ENCODE measurements at places on chromosomes 6 and 20.

DNA sequence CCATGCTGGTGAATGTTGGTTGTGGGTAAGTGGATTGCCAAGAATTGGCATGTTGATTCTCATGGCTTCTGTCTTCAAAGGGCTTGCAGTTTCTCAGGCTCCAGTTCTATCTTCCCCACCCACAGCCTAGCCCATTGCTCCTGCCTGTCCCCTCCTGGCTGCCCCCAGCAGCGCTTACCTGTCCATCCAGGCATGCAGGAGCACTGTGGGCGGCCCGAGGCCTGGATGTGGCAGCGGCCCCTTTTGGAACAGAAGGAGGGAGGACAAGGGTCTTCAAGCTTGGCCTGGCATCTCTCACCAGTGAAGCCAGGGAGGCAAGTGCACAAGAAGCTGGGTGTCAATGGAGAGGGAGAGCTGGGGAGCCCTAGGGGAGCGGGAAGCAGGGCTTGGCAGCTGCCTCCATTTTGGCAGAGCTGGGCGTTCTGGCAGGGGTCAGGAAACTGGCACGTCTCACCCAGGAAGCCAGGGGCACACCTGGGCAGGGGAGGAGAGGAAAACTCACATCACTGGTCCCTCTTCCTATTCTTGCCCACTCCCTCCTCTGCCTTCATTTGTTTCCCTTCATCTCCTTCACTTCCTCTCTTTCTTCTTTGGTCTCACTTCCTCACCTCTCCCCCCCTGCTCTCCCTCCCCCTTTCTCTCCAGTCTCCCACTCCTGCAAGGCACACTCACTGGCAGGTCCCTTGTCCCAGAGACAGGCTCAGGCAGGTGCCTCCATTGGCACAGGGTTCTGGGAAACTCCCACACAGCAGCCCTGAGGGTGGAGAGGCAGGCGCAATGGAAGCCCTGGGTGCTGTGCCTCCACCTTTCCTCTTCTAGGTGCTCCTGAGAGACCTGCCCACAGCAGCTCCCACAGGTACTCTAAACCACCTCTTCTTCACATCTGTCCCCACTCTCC, 1.3 kb downstream of the NOTCH4 start:
- no peak for DNase-seq

- DNase-seq: no peak
These were observed 93.4 kb upstream of the NXT1 start for GRCh38 chr20:23257106-23257761.

DNA sequence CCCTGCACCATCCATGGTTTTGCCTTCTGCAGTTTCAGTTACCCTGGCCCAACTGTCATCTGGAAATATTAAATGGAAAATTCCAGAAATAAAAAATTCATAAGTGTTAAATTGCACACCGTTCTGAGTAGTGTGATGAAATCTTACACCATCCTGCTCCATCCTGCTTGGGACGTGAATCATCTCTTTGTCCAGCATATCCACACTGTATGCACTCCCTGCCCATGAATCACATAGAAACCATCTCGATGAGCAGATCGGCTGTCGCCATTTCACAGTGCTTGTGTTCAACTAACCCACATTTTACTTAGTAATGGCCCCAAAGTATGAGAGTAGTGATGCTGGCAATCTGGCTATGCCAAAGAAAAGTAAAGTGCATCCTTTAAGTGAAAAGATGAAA, 105.9 kb upstream of the ID4 start:
- no peak for DNase-seq

GRCh38 chr6:157021344-157021992, 244.3 kb downstream of the ARID1B start:
- DNase-seq: peak; percentile 68

DNA sequence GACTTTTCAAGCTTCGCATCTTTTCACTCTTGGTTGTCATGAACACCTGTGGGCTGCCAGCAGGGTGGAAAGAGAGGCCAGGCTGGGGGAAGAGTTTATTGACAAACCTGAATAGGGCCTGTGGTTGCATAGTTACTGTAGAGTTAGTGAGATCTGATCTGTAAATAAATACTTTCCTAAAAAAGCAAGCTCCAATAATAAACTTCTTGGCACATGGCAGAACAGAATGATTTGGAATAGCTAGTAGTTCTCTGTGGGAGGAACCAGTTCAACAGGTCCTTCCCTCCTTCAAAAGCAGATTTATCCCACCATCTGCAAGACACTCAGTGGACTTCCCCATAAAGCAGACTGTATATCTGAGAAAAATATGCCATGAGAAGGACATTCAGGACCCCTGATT, 445.0 kb downstream of the HACE1 start:
- DNase-seq: no peak

DNA sequence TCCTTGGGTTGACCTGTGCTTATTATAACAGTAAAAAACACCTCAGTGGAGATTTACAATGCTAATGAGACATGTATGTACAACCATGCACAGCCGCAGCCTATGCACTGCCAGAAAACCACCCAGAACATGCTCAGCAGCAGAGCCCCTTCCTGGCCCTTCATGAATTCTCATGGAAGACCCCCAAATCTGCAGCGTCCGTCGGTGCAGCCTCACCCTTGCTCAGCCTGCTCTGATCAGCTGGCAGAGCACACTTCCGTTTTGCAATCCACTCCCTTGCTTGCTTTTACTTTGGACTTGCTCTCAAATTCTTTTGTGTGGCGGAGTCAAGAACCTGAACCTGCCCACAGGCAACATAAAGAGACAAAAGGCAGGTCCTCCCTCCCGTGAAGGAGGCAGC, 378.2 kb upstream of the SULF2 start:
- DNase-seq: no peak

DNA sequence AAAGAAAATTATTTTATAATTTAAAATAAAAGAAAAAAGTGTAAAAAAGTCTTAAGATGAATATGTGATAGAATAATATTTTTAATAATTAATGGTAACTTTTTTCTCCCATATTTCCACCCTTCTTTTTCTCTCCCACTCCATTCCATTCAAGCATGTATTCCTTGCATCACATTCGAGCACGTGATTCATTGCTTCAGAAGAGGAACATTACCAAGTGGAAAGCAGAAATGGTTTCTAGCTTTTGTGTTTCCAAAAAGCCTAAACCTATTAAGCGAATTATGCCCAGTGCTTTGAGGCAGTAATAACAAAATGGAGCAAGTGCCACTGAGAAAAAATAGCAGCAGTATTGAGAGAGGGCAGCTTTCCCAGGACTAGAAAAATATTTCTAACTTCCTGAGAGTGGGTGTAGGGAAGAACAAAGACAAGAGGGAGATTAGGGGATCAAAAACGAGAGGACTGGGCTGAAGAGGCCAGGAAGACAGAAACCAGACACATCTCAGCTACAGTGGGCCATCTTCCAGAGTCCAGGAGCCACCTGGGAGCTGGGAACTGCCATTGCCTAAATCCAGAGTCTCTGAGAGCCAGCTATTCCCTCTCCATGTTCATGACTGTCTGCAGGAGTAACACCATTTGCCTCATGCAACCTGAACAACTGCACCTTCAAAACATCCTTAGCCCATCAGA, 15.0 kb upstream of the AKIRIN2 start:
- DNase-seq: no peak

- DNase-seq: no peak
These were observed 125.1 kb downstream of the LY86 start for GRCh38 chr6:6713657-6714056.

GRCh38 chr6:101912311-101912710, 518.8 kb downstream of the GRIK2 start:
- DNase-seq: no peak

DNA sequence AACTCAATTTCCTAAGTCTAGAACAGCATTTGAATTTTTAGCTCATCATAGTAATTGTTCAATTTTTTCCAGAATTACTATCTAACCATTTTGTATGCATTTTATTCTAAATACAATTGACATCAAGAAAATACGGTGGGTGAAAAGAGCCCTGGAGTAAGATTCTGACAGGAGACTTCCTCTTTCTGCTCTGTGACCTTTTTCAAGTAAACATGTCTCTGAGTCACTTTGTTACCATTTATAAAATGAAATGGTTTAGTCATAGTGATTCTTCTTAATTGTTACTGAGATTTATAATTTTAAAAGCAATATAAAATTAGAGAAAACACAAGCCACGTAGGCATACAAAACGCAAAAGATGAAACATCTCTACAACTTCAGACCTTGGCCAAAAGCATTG, 80.2 kb downstream of the PLCB1 start:
- DNase-seq: no peak

GRCh38 chr20:18287546-18287914, 797 bp upstream of the ZNF133 start:
- DNase-seq: no peak

DNA sequence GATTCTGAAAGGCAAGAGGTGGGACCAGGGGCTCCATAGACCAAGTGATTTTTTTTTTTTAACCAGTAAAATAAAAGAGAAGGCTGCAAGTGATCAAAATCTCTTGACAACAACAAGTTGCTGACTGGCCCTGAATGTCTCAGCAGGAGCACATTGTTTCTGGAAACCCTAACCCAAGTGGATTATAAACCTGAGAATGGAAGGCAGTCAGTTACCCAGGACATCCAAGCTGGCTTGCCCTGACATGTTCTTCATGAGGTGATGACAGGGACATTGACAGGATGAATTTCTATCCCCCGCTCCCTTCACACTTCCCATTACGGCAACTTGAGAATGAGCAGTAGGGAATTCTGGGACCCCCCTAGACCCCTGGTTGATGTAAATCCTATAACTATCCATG, 49.6 kb upstream of the RIPOR2 start:
- DNase-seq: no peak

GRCh38 chr6:20915156-20915555, 380.9 kb downstream of the CDKAL1 start:
- DNase-seq: no peak

- DNase-seq: peak; percentile 82
These were observed 256 bp downstream of the CDK19 start for GRCh38 chr6:110815015-110815410.
